ENCODE measurements at places on chromosomes 6 and 20. TPM values are rescaled to one million over a fixed set of nuclear protein-coding genes. Genes with fewer than 3 reads are reported as not detected.
A peak's percentile ranks its signal among the peaks of the same experiment; 100 is the strongest.

DNA sequence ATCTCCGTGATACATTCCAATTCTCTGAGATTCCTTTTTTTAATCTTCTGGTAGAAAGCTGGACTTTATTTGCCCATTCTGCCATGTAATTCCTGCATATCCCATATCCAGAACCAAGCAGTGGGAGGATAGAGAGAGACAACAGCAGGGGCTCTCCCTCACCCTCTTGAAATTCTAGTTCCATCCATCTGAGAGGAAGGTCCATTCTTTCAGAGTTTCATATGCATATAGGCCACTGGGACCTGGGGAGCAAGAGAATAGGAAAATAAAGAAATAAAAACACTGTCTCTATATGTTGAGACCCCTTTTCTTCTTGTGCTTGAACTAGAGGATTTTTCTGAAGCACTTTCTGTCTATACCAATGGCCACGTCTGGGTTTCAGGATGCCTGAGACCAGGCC, 147.9 kb upstream of the STMND1 start:
- DNase-seq: no peak

DNA sequence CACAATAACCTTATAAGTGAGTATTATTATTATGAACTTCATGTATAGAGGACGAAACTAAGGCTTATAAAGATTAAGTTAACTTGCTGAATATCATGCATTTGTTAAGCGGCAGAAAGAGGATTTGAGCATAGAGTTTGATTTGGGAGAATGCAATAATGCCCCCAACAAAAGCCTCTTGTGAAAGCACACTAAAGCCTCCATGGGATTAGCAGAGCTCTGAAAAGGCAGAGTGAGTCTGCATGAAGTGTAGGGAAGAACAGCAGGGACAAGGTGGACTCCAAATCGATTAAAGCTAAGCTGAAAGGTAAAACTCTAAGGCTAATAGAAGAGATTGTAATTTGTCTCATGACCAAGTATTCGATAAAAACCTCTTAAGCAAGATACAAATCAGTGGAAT, 100.3 kb downstream of the SH3BGRL2 start:
- no peak for DNase-seq

DNA sequence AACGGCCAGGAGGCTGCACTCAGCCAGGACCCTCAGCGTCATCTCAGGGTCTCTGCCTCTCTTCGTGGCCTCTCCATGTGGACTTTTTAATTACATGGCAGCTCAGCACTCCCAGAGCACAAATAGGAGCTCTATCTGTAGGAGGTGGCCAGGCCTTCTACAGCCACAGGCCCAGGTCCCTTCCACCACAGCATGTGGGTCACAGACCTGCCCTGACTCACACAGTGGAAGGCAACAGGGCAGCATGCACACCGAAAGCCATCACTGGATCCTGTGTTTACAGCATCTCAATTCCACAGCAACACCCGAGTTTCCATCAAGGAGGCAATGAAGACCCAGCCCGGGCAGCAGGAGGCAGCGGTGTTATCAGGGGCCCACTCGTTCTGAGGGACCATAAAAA, 65.8 kb upstream of the CD93 start:
- DNase-seq: no peak

GRCh38 chr6:27133281-27134227, 113.9 kb upstream of the PRSS16 start:
- peak; percentile 89 for DNase-seq

DNA sequence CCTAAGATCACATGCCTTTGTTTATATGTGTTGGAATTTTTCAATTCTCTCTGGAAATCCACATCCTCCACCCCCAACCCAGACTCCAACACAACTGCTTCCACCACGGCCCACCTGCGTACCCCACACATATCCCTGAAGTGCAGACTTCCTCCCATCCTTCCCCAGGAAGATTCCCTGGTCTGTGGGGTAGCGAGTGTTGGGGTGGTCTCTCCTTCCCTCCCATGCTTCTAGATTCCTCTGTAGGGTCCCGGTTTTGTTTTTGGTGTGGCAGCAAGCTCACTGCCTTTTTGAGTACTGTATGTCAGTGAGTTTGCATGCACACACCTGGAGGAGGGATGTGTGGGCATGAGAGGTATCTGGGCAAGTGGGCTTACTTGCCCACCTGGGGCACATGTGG, 127.6 kb downstream of the MRPL14 start:
- DNase-seq: no peak

GRCh38 chr6:48814957-48815356, 648.1 kb downstream of the MMUT start:
- no peak for DNase-seq

Gene SLC22A3
- 6.4 TPM for total RNA-seq

DNA sequence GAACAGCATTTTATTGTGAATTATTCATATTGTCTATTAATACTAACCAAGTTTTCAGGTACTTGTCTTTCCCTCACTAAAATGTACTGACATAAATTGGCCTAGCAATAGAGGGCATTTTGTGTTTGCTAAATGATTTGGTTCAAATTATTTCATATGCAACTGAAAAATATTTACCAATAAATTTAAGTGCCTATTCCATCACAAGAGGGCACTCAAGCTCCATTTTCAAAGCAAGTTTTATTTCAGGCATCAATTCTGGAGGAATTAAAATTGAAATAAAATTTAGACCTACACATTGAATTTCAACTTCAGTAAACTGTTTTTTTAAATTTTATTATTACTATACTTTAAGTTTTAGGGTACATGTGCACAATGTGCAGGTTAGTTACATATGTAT, 114.3 kb upstream of the SYNCRIP start:
- no peak for DNase-seq

DNA sequence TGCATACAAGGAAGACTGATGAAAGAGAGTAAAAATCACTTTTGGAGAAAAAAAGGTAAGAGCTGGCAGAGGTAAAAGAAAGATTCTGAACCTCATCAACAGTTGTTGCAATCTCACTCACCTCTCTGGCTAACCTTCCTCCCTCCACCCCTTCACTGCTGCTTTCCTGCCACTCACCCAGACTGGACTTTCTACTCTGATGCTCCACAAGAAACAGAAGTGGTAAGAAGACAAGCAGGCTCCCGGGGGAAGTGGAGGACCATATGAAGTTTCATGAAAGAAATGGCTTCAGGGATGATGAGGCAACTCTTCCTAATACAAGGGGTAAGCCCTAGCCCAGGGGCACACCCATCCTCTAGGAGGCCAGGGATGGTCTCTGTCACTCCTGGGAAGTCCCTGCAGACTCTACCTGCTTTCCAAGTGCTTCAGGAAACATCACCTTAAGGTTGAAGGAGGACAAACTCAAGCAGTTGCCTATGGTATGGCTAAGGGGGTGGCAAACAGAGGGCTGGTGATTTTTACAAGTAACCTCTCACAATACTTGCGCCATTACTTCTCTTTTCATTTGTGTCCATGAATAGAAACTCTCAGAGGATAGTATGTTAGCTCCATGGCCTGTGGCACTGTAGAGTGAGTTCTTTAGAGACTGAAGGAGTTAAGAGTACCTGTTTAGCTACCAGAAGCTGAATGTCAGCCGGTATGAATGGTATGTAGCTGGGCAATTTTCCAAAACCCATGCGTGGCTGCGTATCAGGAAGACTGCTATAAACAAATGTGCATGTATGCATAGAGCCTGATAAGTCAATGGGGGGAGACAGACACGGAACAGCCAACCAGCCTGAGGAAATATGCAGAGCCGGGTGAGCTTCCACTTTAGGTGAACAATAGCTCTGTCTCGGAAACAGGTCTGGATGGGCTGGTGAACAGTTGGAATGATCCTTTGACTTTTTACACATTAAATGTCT, 112.0 kb downstream of the BACH2 start:
- no peak for DNase-seq

- DNase-seq: no peak
Observed at GRCh38 chr20:14232650-14233049, 104.8 kb downstream of the FLRT3 start.

Gene KHDC1
- total RNA-seq: 1.0 TPM

Gene SLC22A23
- total RNA-seq: 5.3 TPM
